ENCODE measurements at places on chromosomes 3 and 15. TPM values are rescaled to one million over a fixed set of nuclear protein-coding genes. Genes with fewer than 3 reads are reported as not detected.

DNA sequence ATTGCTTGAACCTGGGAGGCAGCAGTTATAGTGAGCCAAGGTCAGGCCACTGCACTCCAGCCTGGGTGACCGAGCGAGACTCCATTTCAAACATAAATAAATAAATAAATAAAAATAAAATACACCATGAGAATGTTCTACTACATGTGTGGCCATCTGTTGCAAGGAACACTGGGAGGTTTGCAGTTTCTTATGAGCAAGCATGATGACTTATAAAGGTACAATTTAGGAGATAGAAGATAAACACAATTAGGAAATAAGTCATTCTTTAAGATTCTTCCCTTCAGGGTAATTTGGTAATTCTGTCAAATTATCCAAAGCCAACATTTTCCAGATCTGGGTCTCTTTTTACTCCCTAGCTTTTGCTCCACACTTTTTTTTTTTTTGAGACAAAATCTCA lies 13.4 kb downstream of the HTR3C start:
- no peak for DNase-seq

DNA sequence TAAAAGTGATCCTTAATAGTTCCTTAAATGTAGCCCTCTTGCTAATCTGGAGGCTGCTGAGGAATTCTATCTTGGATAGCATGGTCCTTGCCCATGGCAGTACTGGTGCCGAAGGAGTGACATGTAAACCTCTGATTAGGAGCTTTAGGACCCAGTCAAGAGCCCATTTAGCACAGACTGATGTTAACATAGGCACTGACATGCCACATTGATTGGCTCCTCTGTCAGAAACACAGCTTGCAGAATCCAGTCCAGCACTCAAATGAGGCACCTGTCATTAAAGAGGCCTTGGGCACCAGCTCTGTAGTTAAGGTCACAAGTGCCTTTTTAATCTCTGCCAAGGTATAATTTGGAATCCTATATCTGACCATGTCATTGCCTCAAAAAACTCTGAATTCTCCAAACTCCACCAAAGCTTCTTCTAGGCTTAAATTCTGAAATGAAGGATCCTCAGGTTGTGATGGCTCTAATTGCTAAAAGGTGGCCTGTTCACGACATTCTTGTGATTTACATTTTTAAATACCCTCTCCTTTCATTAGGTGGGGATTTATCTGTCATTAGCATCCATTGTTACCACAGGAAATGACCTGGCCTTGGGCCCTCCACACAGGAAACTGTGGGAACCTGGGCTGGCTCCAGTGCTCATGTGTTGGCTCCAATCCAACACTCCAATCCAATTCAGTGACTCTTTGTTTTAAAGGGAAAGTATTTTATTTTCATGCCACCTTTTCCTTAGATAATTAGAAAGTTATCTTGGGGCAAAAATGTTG lies 57.3 kb upstream of the RNF7 start:
- no peak for DNase-seq

DNA sequence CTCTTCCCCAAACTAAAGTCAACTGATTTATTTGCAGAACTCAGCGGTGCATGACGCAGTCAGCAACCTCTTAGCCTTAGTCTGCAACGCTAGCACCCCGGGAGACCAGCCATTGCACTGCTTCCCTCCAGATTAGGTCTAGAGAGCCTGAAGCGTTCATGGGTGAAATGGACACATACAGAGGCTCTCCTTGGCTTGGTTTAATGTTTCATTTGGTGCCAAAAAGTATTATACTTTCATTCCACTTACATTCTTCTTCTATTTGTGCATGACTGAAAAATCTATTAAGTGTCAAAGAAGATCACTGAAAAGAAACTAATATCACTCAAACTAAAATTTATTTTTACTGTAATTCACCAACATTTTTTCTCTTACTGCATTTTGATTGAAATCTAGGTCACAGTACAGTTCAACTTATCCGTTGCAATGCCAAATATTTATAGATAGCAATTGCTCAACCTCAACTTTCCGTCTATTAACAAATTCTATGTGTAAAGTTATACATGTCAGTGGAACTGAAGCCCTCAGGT lies 116.2 kb downstream of the ROBO1 start:
- DNase-seq = no peak

GRCh38 chr3:31164381-31164780 lies 269.9 kb upstream of the GADL1 start:
- DNase-seq = no peak

DNA sequence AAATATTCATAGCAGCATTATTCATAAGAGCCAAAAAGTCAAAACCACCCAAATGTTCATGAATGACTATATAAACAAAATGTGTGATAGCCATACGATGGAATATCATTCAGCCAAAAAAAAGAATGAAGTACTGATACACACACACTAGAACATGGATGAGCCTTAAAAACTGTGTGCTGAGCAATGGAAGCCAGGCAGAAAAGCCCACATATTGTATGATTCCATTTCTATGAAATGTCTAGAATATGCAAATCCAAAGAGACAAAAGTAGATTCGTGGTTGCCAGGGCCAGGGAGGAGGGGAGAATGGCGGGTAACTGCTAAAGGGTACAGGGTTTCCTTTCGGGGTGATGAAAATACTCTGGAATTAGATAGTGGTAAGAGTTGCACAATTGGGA lies 37.2 kb upstream of the LINGO1 start:
- no peak for DNase-seq

DNA sequence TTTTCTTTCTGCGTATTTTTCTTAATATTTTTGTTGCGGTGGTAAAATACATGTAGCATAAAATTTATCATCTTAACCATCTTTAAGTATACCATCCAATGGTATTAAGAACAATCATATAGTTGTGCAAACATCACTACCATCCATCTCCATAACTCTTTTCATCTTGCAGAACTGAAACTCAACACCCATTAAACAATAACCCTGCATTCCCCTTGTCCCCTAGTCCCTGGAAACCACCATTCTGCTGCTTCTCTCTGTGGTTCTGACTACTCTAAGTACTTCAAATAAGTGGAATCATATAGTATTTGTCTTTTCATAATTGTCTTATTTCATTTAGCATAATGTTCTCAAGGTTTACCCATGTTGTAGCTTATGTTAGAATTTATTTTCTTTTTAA lies 67.3 kb upstream of the EOMES start:
- DNase-seq = no peak

DNA sequence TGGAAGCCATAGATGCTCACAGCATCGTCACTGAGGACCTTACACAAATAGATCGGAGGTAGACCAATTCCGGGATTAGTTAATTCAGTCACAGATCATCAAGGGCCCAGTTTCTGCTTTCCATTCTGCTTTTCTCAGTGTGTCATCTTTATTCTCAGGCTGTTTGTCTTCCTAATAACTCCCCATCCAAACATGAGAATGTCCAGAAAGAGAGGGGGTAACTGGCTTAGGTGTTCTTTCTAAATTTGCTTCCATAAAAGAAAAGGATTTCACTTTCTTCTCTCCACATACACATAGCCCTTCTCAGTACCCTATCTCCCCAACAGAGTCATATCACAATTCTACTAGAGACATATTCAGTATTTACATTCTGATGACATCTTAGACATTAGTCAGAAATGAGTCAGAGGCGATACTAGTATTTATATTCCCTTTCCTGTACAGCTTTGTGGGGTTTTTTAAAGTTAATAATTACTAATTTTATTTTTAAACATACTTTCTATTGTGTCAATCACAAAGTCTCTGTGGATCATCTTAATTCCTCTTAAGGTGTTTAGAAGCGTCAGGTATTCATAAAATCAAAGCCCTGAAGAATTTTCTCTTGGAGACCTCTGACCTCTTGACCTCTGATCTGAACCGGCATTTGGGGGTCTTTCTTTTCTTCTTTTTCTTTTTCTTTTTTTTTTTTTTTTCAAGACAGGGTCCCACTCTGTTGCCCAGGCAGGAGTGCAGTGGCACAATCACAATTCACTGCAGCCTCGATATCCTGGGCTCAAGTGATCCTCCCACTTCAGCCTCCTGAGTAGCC lies 24.3 kb upstream of the IL12A start:
- no peak for DNase-seq

DNA sequence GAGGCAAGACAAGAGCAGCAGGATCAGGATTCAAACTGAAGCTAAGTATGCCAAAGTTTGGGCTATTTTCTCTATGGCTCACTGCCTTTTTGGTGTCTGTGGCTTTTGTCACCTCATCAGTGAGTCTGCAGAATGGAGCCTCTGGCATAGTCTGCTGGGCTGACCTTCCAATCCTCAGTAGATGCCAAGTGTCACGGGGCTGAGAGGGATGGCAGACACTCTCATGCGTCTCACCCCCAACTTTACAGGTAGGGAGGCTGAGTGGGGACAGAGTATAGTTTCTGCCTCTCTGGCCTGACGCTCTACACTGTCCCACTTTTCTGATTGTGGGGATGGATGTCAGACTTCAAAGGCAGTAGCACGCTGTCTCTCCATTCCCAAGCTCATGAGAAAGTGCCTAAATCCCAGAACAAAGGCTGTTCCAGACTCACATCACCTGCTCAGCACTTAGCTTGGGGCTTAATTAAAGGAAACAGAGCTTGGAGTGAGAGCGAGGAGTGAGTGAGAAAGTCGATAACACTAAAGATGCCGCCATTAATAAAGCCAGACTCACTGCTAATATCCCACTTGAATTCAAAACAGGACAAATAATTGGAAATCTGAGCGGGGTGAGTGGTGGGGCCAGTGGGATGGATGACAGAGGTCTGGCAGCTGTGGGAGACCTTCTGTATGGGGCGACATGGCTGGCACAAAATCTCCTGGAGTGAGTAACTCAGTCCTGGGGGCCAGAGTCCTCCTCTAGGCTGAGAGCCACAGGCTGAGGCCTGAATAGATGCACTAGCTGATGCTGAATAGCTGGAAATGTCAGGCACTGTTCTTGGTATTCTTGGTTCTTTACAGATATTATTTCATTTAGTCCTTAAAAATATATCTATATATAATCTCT lies 78.4 kb upstream of the MRPS22 start:
- no peak for DNase-seq

DNA sequence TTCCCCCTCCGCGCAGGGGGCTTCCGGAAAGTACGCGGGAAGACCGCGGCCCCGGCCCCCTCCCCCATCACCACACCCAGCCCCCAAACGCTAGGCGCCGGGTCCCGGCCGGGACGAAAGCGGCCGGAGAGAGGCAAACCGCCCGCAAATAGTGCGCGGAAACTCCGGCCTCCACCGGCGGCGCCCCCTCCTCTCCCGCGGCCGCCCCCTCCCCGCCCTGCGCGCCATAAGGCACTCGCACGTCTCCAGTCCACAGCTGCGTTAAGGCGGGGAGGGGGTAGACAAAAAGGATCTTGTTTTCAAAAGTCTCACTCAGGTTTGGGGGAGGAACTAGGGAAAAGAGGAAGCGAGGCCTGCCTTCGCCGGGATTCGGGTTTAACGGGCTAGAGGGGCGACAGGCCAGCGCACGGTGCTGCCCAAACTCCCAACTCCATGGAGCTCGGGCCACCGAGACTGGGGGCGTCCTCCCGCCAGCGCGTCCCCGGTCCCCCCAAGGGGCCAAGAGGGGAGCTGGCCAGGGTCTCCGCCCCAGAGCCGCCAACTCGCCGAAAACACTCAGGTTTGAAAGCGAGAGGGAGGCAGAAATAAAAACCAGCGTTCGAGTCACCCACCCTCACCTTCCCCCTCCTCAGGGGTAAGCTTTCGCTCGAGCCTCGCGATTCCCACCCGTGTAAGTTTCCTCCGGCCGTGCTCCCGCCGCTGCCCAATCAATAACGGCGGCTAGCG lies 1.8 kb downstream of the ANP32A start:
- DNase-seq = peak; percentile 80

GRCh38 chr15:48703544-48703943 lies 58.0 kb upstream of the FBN1 start:
- no peak for DNase-seq

DNA sequence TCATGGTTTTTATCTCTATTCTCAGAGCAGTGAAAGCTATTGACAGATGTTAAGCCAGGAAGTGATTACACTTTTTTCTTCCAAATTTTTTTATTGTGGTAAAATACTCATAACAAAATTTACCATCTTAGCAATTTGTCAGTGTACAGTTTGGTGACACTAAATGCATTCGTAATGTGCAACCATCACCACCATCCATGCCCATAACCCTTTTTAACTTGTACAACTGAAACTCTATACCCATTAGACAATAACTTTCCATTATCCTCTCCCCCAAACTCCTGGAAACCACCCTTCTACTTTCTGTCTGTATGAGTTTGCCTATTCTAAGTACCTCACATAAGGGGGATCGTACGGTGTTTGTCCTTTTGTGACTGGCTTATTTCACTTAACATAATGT lies 15.1 kb upstream of the POMGNT2 start:
- no peak for DNase-seq

- DNase-seq = no peak
Measured at GRCh38 chr3:133474817-133475216, 75.0 kb downstream of the BFSP2 start.

The ARHGEF26 gene
- 6.8 TPM for total RNA-seq

The LYZL4 gene
- total RNA-seq = not detected

The CPEB1 gene
- 11.8 TPM for total RNA-seq

The MASP1 gene
- 4.5 TPM for total RNA-seq

The CAPN3 gene
- total RNA-seq = 11.6 TPM

The GOLGA8T gene
- not detected for total RNA-seq

The LRRC31 gene
- 16.5 TPM for total RNA-seq
